ENCODE measurements at places on chromosomes 3 and 15.

DNA sequence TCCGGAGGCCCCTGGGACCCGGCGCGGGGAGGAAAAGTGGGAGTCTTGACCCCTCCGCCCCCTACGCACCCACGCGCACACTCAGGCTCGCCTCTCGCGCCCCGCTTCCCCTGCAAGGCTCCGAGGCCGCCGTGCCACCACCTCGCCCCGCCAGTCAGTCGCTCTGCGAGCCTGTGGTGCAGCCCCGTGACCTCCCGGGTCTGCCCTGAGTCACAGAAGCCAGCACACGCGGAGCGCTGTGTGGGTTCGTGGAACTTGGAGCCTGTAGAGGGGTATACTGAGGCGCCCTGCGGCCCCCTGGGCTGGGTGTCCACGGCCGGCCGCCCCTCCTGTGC is 380 bp upstream of the ALS2CL start:
- H3K36me3 ChIP-seq = no peaks in the 10 kb centered on the region
- H3K4me1 ChIP-seq = peaks cover 19% of the 10 kb centered on the region
- DNase-seq = no peak
- peaks cover 18% of the 10 kb centered on the region for H3K27me3 ChIP-seq

GRCh38 chr15:90266485-90266884 is 1.0 kb downstream of the NGRN start:
- H3K4me3 ChIP-seq = peak overlapping the region; percentile 94
- peak; percentile 60 for DNase-seq
- peaks cover 34% of the 10 kb centered on the region for H3K36me3 ChIP-seq
- H3K27ac ChIP-seq = peak overlapping the region; percentile 99

DNA sequence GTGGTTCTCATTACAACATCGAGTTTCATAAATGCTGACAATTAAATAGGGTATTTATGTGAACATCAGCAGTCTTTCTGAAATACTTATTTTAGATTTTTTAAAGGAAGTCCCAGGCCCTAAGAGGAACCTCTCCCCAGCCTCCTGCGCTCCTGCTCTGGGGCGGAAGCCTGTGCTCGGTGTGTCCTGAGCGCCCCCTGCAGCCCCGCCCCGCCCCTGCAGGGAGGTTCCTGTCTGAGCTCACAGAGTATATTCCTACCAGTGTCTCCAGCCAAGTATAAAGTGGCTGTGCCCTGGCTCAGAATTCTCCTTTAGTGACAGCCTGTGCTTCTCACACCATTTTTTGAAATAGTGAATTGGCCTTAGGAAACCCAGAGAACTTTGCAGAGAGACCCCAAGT is 567.9 kb downstream of the GOLGA6L6 start:
- H3K4me1 ChIP-seq = no peaks in the 10 kb centered on the region
- H3K36me3 ChIP-seq = no peaks in the 10 kb centered on the region
- no peak for DNase-seq
- no peaks in the 10 kb centered on the region for H3K27me3 ChIP-seq
- no peak overlapping the region for H3K4me3 ChIP-seq
- no peak overlapping the region for H3K27ac ChIP-seq

GRCh38 chr3:81300324-81300927 is 461.0 kb downstream of the GBE1 start:
- no peak overlapping the region for H3K27ac ChIP-seq
- no peak overlapping the region for H3K4me3 ChIP-seq
- H3K4me1 ChIP-seq = no peaks in the 10 kb centered on the region
- no peaks in the 10 kb centered on the region for H3K36me3 ChIP-seq

GRCh38 chr15:55770806-55771205 is 27.9 kb upstream of the PRTG start:
- no peak overlapping the region for H3K4me3 ChIP-seq
- H3K36me3 ChIP-seq = no peaks in the 10 kb centered on the region
- DNase-seq = no peak
- H3K27me3 ChIP-seq = peaks cover 2% of the 10 kb centered on the region

GRCh38 chr3:48502728-48503168 is 1.2 kb downstream of the SHISA5 start:
- H3K27me3 ChIP-seq = no peaks in the 10 kb centered on the region
- peak overlapping the region; percentile 35 for H3K27ac ChIP-seq
- H3K4me1 ChIP-seq = peaks cover 54% of the 10 kb centered on the region
- H3K36me3 ChIP-seq = peaks cover 16% of the 10 kb centered on the region
- no peak for DNase-seq

DNA sequence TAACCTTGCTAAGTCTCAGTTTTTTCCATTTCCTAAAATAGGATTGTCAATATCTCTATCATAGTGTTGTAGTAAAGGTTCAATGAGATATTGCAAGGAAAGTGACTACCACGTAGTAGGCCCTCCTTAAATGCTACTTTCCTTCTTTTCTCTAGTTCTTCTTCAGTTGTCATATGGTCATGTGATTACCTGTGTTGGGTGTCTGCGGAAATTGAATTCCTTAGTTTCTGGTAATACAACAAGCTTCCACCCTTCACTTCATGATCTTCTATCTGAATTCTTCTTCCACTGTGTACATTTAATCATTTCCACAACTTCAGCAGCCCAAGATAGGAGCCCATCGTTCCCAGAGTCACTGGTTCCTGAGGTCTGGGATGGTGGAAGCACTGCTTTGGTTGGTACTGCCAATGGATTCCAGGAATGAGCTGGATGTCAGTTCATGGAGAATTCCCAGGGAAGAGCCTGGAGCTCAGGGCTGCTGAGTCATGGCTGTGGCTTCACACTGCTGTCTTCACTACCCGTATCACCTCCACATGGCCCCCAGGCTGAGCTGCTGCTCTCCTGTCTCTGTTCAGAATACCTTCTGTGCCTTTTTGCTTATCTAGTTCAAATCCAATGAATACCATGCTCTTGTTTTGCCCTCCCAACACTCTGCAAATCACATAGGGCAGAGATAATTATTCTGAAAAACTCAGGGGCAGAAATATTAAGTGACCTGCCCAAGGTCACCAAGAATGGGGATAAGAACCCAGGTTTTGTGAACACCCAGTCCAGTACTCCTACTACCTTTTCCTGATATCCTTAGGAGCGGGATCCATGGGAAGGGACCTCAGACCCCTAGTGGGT is 98.6 kb downstream of the RPL39L start:
- no peaks in the 10 kb centered on the region for H3K27me3 ChIP-seq
- peaks cover 67% of the 10 kb centered on the region for H3K4me1 ChIP-seq
- peak overlapping the region; percentile 98 for H3K27ac ChIP-seq

DNA sequence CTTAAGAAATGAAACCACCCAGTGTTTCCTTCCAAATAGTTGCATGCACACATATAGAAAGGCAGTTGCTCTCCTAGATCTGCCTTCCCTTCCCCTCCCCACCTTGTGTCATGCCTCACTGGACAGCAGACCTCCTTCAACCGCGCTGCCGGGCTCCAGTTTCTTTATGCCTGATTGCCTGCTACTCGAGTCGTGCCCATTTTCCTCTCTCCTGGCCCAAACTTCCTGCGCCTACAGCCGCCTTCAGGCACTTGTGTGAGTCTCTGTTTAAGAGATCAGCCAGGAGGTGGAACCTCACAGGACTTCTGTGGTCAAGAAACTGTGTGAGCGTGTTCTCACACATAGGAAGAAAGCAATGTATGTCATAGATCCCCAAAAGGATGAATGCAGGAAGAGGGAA is 8.8 kb upstream of the FAM107A start:
- H3K4me1 ChIP-seq = peaks cover 11% of the 10 kb centered on the region
- peaks cover 4% of the 10 kb centered on the region for H3K36me3 ChIP-seq
- no peak overlapping the region for H3K27ac ChIP-seq
- peak overlapping the region; percentile 79 for H3K4me3 ChIP-seq

DNA sequence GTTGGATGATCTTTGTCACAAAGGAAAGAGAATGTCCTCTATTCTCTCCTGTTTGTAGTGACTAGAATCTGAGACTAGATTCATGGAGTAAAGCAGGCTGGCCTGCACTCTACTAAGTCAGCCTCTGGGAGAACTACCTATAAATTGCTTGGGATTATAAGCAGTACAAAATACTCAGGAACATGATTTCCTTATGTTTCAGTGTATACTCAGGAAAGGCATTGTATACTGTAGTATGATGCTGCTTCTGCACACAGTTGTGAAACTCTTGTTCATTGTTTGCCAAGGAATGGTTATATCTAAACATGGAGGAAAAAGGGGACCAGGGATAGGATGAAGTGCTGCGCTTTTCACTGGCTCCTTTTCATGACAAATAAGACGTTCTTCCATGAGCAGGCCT is 49.2 kb downstream of the OXSR1 start:
- no peaks in the 10 kb centered on the region for H3K27me3 ChIP-seq
- no peak overlapping the region for H3K4me3 ChIP-seq
- peaks cover 45% of the 10 kb centered on the region for H3K36me3 ChIP-seq
- DNase-seq = no peak
- peaks cover 31% of the 10 kb centered on the region for H3K4me1 ChIP-seq

GRCh38 chr3:141725036-141725435 is 13.1 kb upstream of the RNF7 start:
- peaks cover 23% of the 10 kb centered on the region for H3K27me3 ChIP-seq
- no peaks in the 10 kb centered on the region for H3K36me3 ChIP-seq
- no peak overlapping the region for H3K4me3 ChIP-seq
- no peak for DNase-seq
- no peak overlapping the region for H3K27ac ChIP-seq

DNA sequence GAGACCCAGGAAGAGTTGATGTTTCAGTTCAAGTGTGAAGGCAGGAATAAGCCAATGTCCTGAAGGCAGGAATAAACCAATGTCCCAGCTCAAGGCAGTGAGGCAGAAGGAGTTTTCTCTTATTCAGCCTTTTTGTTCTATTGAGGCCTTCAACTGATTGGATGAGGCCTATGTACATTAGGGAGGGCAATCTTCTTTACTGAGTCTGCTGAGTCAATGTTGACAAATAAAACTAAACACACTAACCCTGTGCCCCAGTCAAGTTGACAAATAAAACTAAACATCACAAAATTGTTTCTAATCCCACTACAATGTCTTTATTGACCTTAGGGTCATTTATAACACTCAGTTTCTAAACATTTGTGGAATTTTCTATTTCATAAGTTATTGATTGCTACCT is 100.0 kb downstream of the CACNA2D3 start:
- H3K4me1 ChIP-seq = no peaks in the 10 kb centered on the region
- no peak overlapping the region for H3K27ac ChIP-seq

DNA sequence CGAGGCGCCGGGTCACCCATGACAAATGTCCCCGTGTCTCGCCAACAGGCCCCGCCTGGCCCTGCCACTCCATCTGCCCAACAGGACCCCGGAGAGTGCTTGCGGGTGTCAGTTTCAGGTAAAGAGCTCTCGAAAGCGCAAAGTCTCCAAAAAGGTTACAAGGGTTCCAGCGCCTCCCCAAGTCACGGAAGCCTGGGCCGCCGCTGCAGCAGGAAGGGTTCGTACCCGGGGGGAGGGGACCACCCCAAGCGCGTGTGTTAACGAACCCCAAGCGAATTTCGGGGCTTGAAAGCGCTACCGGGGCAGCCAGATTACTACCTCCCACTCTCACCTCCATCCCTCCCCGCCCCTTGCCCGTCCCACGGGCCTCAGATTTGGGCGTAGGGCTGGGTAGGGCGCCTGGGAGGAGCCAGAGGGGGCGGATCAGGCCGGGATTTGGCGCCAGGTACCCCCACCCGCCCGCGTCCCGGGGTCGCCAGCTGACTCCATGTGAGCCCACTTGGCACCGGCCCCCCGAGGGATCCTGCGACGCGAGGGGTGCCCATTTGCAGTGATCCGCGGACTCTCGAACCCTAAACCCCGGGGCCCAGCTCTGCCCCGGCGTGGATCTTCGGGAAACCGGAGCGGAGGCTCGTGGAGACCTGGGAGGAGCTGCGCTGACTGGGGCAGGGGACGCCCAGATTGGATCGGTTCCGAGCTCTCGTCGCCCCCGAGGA is 85.9 kb downstream of the NR2F2 start:
- no peak overlapping the region for H3K27ac ChIP-seq
- H3K27me3 ChIP-seq = peaks cover 84% of the 10 kb centered on the region
- H3K36me3 ChIP-seq = no peaks in the 10 kb centered on the region
- H3K4me1 ChIP-seq = no peaks in the 10 kb centered on the region
- no peak overlapping the region for H3K4me3 ChIP-seq

DNA sequence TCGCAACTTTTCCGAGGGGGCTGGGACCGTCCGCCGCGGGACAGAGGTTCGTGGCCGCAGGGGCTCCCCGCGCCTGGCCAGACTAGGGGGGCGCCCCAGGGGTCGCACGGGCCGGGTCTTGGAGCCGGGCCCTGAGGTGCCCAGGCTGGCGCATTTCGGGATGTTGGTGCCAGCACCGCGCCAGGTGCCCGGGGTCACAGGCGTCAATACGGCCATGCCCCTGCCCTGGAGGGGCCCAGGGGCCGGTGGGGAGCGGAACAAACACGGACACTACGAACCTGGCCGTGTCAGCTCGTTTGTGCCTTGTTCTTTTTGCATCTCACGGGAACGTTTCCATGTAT is 366 bp downstream of the TM6SF1 start:
- H3K27ac ChIP-seq = peak overlapping the region; percentile 89
- peaks cover 28% of the 10 kb centered on the region for H3K27me3 ChIP-seq
- peak overlapping the region; percentile 93 for H3K4me3 ChIP-seq
- no peak for DNase-seq
- peaks cover 39% of the 10 kb centered on the region for H3K4me1 ChIP-seq
- H3K36me3 ChIP-seq = peaks cover 18% of the 10 kb centered on the region

GRCh38 chr3:44510000-44510368 is 32.5 kb upstream of the ZNF445 start:
- H3K27ac ChIP-seq = peak overlapping the region; percentile 89
- H3K4me1 ChIP-seq = peaks cover 23% of the 10 kb centered on the region
- no peak for DNase-seq
- H3K4me3 ChIP-seq = peak overlapping the region; percentile 81
- H3K27me3 ChIP-seq = no peaks in the 10 kb centered on the region
- peaks cover 25% of the 10 kb centered on the region for H3K36me3 ChIP-seq

- no peaks in the 10 kb centered on the region for H3K27me3 ChIP-seq
- H3K4me1 ChIP-seq = no peaks in the 10 kb centered on the region
- H3K36me3 ChIP-seq = no peaks in the 10 kb centered on the region
- no peak overlapping the region for H3K4me3 ChIP-seq
- no peak for DNase-seq
These were observed 141.0 kb downstream of the GABRB3 start for GRCh38 chr15:26631894-26632293.

DNA sequence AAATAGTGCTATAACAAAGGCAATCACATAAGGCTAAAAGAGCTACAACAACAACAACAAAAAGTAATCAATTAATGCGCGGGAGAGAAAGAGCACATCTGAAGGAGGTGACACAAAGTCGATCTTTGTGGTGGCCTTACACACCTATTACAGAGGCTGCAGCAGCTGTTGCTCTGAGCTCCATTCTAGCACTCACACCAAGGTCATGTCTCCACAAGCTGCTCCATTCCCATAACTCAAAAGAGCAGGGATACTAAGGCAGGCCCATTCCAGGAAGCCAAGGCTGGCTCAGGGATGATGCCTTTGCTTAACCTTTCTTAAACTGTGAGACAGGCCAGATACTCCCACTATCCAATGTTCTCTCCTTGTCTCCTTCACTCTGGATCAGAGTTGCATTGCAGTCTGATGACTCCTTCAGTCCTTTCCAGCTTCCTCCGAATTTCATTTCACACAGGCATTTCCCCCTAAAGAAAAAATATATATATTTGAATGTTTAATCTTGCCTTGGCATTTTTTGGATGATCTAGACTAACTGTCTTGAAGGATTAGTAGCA is 52.7 kb downstream of the SNTN start:
- no peaks in the 10 kb centered on the region for H3K27me3 ChIP-seq
- H3K4me1 ChIP-seq = no peaks in the 10 kb centered on the region
- DNase-seq = no peak
- H3K27ac ChIP-seq = no peak overlapping the region
- no peaks in the 10 kb centered on the region for H3K36me3 ChIP-seq

- peaks cover 41% of the 10 kb centered on the region for H3K4me1 ChIP-seq
- peaks cover 25% of the 10 kb centered on the region for H3K36me3 ChIP-seq
- peak overlapping the region; percentile 96 for H3K4me3 ChIP-seq
- peak; percentile 79 for DNase-seq
These were observed 528 bp downstream of the LPCAT4 start for GRCh38 chr15:34366271-34367065.

All from activated CD8-positive, alpha-beta memory T cell treated with anti-CD3 and anti-CD28 coated beads, Interleukin-2, amount 10 ng/mL, durations not matched to agents 7 days and 5 days (primary cell).